ENCODE measurements at places on chromosomes 7 and 10.
A peak's percentile ranks its signal among the peaks of the same experiment; 100 is the strongest.

- DNase-seq, result no peak
- no peaks in the 10 kb centered on the region for H3K27me3 ChIP-seq
- no peak overlapping the region for H3K27ac ChIP-seq
Measured at GRCh38 chr10:15075421-15075820, 13.2 kb downstream of the ACBD7 start.

- no peaks in the 10 kb centered on the region for H3K27me3 ChIP-seq
- no peak overlapping the region for H3K4me3 ChIP-seq
- H3K27ac ChIP-seq, result no peak overlapping the region
Measured at GRCh38 chr7:96069401-96069800, 252.5 kb downstream of the SLC25A13 start.

DNA sequence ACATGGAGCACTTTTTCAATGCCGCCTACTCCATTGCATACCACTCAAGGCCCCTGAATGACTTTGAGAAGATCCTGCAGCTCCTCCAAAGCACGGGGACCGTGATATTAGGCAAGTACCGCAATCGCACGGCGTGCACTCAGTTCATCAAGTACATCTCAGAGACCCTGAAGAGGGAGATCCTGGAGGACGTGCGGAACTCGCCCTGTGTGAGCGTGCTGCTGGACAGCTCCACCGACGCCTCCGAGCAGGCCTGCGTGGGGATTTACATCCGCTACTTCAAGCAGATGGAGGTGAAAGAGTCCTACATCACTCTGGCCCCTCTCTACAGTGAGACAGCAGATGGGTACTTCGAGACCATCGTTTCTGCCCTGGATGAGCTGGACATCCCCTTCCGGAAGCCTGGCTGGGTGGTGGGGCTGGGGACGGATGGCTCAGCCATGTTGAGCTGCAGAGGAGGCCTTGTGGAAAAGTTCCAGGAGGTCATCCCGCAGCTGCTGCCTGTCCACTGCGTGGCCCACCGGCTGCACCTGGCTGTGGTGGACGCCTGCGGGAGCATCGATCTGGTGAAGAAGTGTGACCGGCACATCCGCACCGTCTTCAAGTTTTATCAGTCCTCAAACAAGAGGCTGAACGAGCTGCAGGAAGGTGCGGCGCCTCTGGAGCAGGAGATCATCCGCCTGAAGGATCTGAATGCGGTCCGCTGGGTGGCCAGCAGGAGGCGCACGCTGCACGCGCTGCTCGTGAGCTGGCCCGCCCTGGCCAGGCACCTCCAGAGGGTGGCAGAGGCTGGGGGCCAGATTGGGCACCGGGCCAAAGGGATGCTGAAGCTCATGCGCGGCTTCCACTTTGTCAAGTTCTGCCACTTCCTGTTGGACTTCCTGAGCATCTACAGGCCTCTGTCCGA is 12.7 kb upstream of the ATP6V0E2 start:
- H3K4me1 ChIP-seq, result no peaks in the 10 kb centered on the region
- H3K27me3 ChIP-seq, result no peaks in the 10 kb centered on the region
- no peak overlapping the region for H3K4me3 ChIP-seq
- DNase-seq, result peak; percentile 59
- H3K36me3 ChIP-seq, result no peaks in the 10 kb centered on the region

DNA sequence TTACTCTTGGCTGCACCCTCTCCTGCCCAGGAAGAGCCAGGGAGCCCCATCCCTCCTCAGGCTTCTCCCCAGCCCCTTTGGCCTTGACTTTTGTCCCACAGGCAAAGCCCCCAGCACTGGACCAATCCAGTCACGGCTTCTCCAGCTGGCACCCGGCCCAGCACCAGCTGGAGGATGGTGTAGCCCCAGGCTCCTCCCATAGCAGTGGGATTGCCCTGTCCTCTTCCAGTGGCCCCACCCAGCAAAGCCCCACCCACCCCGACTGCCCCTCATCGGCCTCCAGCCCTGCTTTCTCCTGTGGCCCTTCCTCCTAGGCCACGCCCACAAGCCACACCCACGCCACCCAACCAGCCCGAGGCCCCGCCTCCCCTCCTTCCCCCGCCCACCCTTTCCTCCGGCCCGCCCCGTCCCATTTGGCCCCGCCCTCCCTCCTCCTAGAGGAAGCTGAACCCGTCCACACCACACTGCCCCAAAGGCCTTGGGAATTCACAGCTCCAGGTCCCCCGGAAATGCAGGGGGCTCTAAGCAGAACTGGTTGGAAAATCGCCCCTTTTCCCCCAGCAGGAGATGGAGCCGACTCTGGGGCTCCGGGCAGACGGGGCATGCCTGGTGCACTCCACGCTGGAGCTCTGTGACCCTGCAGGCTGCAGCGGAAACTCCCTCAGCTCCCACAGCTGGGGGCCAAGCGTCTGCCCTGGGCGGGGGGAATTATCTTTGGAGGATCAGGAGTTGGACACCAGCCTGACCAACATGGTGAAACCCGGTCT is 25.2 kb downstream of the GET4 start:
- no peak overlapping the region for H3K27ac ChIP-seq
- H3K4me3 ChIP-seq, result no peak overlapping the region
- H3K4me1 ChIP-seq, result no peaks in the 10 kb centered on the region
- H3K36me3 ChIP-seq, result peaks cover 2% of the 10 kb centered on the region
- H3K27me3 ChIP-seq, result no peaks in the 10 kb centered on the region
- DNase-seq, result peak; percentile 95

GRCh38 chr10:21135023-21135931 is 238.2 kb upstream of the NEBL start:
- no peak overlapping the region for H3K27ac ChIP-seq
- no peaks in the 10 kb centered on the region for H3K27me3 ChIP-seq
- no peaks in the 10 kb centered on the region for H3K36me3 ChIP-seq
- H3K4me3 ChIP-seq, result no peak overlapping the region
- no peaks in the 10 kb centered on the region for H3K4me1 ChIP-seq
- DNase-seq, result no peak

DNA sequence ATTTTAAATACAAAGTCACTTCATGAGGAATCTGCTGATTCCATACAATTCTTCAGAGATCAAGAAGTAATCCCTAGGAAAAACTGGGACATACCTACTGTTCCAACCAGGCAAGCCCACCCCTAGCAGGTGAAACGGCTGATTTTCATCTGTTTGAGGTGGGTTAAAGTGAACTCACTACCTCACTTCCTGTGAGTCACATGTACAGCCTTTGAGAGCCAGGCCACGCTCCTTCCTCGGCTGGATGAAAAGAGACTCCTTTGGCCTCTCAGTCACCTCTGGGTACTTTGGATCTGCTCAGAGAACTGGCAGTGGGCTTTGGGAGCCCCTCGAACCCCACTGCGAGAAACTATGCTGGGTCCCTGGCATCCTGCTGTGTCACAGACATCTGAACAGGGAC is 68.2 kb downstream of the CHST15 start:
- no peak for DNase-seq
- H3K27ac ChIP-seq, result no peak overlapping the region
- no peaks in the 10 kb centered on the region for H3K36me3 ChIP-seq
- H3K4me1 ChIP-seq, result peaks cover 6% of the 10 kb centered on the region
